Activated CD4-positive, alpha-beta T cell treated with anti-CD3 and anti-CD28 coated beads, Interleukin-2, amount 10 ng/mL, durations not matched to agents 7 days and 5 days (primary cell): ENCODE measurements at places on chromosomes 11 and 22. TPM values are rescaled to one million over a fixed set of nuclear protein-coding genes. Genes with fewer than 3 reads are reported as not detected.

GRCh38 chr11:10460611-10461275 lies 5.7 kb downstream of the AMPD3 start:
- no peaks in the 10 kb centered on the region for H3K27me3 ChIP-seq
- DNase-seq: no peak
- H3K36me3 ChIP-seq: peaks cover 45% of the 10 kb centered on the region
- H3K4me1 ChIP-seq: peaks cover 45% of the 10 kb centered on the region
- H3K4me3 ChIP-seq: no peak overlapping the region

CREB3L1 gene
- not detected for total RNA-seq

ZNF215 gene
- 0.96 TPM for total RNA-seq

MAPK12 gene
- total RNA-seq: 2.9 TPM

TOM1 gene
- 37.8 TPM for total RNA-seq

MMP8 gene
- total RNA-seq: not detected

GRCh38 chr11:10373929-10374328 lies 69.1 kb downstream of the ADM start:
- no peak overlapping the region for H3K27ac ChIP-seq
- H3K4me3 ChIP-seq: no peak overlapping the region

DNA sequence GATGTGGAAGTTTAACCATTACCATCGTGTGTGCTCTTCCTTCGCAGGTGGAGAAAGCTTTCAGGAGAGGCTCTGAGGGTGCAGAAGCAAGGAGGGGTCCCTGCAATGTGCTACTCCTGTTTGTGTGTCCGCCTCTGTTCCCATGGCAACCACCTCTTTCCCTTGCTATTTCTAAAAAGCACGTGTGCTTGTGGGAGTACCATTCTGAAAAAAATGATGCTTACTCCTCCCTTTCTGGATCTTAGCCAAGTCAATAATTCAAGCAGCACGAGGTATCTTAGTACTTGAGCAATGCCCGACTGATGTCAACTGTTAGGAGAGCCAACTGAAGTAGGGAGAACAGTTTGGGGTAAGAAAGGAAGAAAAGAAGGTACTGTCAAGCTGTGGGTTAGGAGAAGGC lies 628.7 kb downstream of the NTM start:
- DNase-seq: no peak
- H3K27me3 ChIP-seq: no peaks in the 10 kb centered on the region
- H3K4me1 ChIP-seq: no peaks in the 10 kb centered on the region
- H3K27ac ChIP-seq: no peak overlapping the region

DNA sequence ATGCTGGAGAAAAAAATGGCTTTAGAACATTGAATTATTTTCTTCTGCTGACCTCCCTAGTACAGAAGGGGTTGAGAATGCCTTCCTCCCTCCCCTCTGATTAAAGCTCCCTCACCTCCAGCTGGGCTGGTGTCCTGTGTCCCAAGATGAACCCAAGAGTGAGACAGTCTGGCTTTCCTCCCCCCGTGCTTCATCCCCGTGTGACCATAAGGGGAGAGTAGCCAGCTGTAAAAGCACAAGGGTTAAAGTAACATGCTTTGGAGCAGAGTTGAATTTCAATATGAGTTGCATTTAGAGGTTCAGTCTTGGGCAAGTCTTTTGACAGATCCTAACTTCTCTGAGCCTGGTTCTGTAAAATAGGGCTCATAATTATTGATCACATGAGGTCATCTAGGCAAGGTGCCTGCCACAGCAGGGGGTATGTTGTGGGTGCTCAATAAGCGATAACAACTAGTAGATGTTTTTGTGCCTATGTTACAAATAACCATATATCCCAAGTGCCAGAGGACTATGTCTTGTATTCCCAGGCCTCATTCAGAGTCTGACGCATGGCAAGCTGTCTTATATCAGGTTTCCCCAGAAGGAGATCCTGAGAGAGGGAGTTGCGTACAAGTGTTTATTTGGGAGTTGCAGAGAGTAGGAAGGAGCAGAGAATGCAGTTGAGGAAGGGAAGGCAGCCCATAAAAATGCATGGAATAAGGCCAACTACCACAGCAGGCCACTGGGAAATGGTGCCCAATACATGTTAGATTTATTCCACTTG lies 4.1 kb downstream of the PRG2 start:
- H3K27ac ChIP-seq: no peak overlapping the region
- no peaks in the 10 kb centered on the region for H3K36me3 ChIP-seq
- H3K4me1 ChIP-seq: no peaks in the 10 kb centered on the region

HIC2 gene
- 5.1 TPM for total RNA-seq

TMPRSS6 gene
- total RNA-seq: 0.73 TPM

- H3K4me3 ChIP-seq: no peak overlapping the region
- peaks cover 6% of the 10 kb centered on the region for H3K36me3 ChIP-seq
- DNase-seq: no peak
- H3K4me1 ChIP-seq: no peaks in the 10 kb centered on the region
- no peaks in the 10 kb centered on the region for H3K27me3 ChIP-seq
- H3K27ac ChIP-seq: no peak overlapping the region
Measured at GRCh38 chr11:74370123-74370522, 28.1 kb downstream of the PGM2L1 start.

DNA sequence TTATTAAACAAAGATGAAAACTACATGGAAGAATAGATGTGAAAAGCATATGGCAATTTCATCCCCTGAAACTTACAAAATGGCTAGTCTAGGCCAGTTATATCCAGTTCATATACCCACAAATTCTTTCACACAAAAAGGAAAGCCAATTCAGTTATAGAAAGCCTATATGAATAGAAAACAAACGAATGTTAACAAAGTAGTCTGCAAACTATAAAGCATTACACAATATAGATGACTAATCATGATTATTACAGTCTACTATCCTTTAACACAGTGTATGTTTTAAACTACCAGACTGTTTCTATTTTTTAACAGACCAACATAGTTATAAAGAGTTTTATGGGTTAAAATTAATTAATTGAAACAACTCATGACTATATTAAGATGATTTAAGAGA lies 12.1 kb downstream of the DCUN1D5 start:
- no peaks in the 10 kb centered on the region for H3K27me3 ChIP-seq
- H3K36me3 ChIP-seq: peaks cover 37% of the 10 kb centered on the region
- DNase-seq: no peak
- H3K27ac ChIP-seq: no peak overlapping the region

DNA sequence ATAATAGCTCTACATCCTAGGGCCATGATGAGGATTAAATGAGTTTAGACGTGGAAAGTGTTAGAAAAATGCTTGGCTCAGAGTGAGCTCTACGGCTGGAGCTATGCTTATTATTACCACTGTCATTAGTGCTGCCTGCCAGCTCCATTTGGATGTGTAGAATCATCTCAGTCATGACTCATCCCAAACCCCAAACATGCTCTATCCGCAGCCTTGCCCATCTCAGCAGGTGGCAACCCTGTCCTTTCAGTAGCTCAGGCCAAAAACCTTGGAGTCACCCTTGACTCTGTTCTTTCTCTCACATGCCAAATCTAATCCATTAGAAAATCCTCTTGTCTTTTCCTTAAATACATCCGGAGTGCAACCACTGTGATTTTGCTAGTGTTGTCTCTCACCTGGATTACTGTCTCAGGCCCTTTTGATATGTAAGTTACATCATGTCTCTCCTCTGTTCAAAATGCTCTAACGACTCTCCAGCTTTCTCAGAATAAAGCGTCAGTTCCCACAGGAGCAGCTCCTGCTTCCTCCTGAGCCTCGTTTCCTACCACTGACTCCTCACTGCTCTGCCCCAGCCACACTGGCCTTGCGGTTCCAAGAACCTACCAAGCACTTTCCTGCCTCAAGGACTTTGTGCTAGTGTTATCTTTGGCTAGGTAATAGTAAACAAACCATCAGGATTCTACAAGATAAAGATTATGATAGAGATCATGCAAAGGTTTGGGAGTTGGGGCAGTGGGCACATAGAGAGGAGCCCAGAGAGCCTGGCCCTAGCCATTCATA lies 10.5 kb upstream of the CHRM1 start:
- H3K4me3 ChIP-seq: no peak overlapping the region
- peaks cover 36% of the 10 kb centered on the region for H3K27me3 ChIP-seq
- H3K4me1 ChIP-seq: no peaks in the 10 kb centered on the region
- H3K27ac ChIP-seq: no peak overlapping the region

KRTAP5-9 gene
- total RNA-seq: 0.35 TPM

DNA sequence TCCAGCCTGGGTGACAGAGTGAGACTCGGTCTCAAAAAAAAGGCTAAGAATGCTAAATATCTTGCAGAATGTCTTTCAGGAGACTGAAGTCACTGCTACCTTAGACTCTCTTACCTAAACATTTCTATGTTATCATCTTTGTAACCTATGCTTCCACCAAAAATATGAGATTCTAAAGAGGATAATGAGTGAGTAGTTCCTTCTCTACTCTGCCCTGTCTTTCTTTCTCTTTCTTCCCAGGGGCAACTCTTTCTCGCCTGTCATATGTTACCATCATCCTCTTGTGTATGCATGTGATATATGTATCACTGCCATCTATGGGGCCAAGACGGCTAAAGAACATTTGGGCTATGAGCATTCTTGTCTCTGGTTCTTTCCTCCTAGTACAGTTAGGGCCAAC lies 9.0 kb upstream of the RASSF10 start:
- no peak overlapping the region for H3K4me3 ChIP-seq
- H3K27ac ChIP-seq: no peak overlapping the region
- H3K36me3 ChIP-seq: no peaks in the 10 kb centered on the region
- H3K4me1 ChIP-seq: no peaks in the 10 kb centered on the region

MUC5AC gene
- not detected for total RNA-seq

NEFH gene
- total RNA-seq: 0.87 TPM

GRCh38 chr11:35105319-35106079 lies 33.5 kb upstream of the CD44 start:
- H3K4me1 ChIP-seq: peaks cover 38% of the 10 kb centered on the region
- peaks cover 7% of the 10 kb centered on the region for H3K36me3 ChIP-seq
- DNase-seq: no peak
- H3K27ac ChIP-seq: no peak overlapping the region

C11orf91 gene
- 0.27 TPM for total RNA-seq

PACS1 gene
- 109 TPM for total RNA-seq

GPR83 gene
- 0.05 TPM for total RNA-seq

GRCh38 chr11:33912405-33913361 lies 20.8 kb upstream of the LMO2 start:
- no peak overlapping the region for H3K27ac ChIP-seq
- H3K4me1 ChIP-seq: no peaks in the 10 kb centered on the region
- H3K4me3 ChIP-seq: no peak overlapping the region
- H3K36me3 ChIP-seq: no peaks in the 10 kb centered on the region
- no peak for DNase-seq

- H3K4me3 ChIP-seq: no peak overlapping the region
- no peak overlapping the region for H3K27ac ChIP-seq
- no peaks in the 10 kb centered on the region for H3K36me3 ChIP-seq
- no peaks in the 10 kb centered on the region for H3K27me3 ChIP-seq
- no peak for DNase-seq
- H3K4me1 ChIP-seq: no peaks in the 10 kb centered on the region
Measured at GRCh38 chr11:27656806-27657483, 43.3 kb downstream of the BDNF start.

- peak; percentile 93 for DNase-seq
- peak within 1 kb of the TSS; percentile 83 for H3K27ac ChIP-seq
- peaks cover 22% of the 10 kb centered on the region for H3K4me1 ChIP-seq
- peaks cover 12% of the 10 kb centered on the region for H3K36me3 ChIP-seq
Measured at GRCh38 chr11:113314389-113315301, at the start of gene TTC12. Gene TTC12, plus strand, starts transcription at chr11:113314583. Its CDS starts 1,675 bp downstream, at chr11:113316258.

DNA sequence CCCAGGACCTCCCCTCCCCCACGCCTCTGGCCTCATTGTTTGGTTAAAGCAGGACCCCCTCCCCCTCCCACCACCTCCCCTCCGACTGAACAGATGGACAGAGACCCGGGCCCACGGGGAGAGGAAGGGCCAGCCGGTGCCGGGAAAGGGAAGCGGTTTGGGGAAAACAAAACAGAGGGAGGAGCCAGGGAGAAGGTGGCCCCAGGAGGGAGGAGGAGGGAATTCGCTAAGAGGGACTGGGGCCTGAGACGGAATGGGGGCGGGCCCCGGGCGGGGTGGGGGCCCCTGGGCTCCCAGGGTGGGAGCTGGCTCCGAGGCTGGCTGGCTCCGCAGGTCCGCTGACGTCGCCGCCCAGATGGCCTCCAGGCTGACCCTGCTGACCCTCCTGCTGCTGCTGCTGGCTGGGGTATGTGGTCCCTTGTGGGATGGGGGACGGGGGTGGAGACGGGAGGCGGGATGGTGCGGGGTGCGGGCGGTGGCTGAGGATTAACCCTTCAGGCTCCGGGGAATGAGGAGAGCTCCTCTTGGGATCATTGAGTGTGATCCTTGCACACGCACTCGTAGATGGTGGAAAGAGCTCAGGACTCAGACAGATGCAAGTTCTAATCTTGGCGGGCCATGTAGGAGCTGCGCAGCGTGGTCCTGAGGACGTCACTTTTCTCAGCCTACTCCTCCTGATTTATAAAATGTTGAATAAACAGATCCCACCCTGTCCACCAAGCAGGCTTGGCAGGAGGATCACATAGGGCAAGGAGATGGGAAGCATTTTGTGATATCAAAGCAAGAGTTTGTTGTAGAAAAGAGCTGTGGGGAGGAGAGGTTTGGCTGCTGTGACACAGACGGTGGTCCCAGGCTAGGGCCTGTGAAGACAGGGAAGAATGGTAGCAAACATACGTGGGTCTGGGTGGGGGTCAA lies 688 bp downstream of the SERPING1 start:
- H3K4me1 ChIP-seq: peaks cover 1% of the 10 kb centered on the region
- no peaks in the 10 kb centered on the region for H3K36me3 ChIP-seq
- H3K4me3 ChIP-seq: no peak overlapping the region
- peaks cover 38% of the 10 kb centered on the region for H3K27me3 ChIP-seq
- H3K27ac ChIP-seq: no peak overlapping the region
- no peak for DNase-seq
